Omental fat pad (tissue), 4 donors: ENCODE measurements at places on chromosomes 7 and 10. TPM values are rescaled to one million over a fixed set of nuclear protein-coding genes. Genes with fewer than 3 reads are reported as not detected.

DNA sequence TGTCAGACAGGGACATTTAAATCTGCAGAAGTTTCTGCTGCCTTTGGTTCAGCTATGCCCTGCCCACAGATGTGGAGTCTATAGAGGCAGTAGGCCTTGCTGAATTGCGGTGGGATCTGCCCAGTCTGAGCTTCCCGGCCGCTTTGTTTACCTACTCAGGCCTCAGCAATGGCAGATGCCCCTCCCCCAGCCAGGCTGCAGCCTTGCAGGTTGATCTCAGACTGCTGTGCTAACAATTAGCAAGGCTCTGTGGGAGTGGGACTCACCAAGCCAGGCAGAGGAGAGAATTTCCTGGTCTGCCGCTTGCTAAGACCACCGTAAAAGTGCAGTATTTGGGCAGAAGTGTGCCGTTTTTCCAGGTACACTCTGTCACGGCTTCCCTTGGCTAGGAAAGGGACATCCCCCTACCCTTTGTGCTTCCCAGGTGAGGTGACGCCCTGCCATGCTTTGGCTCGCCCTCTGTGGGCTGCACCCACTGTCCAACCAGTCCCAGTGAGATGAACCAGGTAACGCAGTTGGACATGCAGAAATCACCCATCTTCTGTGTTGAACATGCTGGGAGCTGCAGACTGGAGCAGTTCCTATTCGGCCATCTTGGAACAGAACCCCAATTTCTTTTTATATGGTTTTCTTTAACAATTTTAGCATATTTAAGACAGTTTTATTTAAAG lies 28.4 kb upstream of the VWDE start:
- DNase-seq = no peak

GRCh38 chr10:14296065-14296709 lies 34.5 kb downstream of the FRMD4A start:
- no peak for DNase-seq

DNA sequence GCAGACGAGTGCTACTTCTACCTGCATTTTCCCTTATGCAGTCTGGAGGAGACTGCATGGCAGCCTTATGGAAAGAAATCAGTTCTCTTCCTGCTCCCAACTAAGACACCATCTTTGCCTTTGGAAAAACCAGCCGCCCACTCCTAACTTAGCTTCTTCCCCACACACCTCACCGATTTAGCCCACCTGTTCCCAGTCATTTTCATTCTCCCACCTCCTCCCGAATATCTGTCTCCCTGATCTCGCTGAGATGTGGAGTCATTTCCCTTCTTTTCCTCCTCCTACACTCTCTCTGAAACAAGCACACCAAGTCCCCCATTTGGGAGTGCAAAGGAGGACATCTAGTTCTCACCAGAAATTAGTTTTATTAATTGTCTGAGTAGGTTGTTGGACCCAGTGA lies 35.2 kb upstream of the JCAD start:
- no peak for DNase-seq

- no peak for DNase-seq
Measured at GRCh38 chr7:28183627-28184026, 3.0 kb upstream of the JAZF1 start.

DNA sequence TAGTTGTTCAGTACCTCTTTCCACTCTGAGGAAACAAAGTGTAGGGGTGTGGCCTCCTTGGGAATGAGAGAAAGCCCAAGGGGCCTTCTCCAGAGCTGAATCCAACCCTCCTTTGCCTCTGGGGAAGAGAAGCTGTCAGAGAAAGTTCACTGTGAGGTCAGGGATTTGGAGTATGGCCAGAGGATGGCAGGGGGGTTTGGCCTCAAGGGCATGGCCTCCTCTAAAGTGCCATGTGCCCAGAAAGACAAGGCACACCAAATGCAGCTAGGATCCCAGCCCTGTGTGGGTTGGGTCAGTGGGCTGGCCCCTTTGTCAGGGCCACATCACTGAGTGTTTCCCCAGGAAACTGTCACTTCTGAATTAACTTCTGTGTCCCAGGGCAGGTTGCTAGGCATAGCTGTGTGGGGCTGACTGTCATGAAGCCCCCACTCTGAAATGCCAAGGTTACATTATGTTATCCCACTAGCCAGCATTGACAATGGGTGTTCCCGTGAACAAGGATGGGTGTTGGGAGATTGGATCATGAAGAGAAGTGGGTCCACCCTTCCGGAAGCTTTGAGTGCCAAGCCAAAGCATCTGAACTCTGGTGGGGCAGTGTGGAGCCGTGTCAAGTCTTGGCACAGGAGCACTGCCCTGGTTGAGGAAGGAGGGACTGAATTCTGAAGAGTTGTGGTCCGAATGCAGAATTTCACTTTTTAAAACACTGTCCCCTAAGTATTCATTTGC lies 123.3 kb downstream of the ZMIZ1 start:
- DNase-seq = no peak

Gene GSTO2
- 1.4 TPM for total RNA-seq

Gene TRIM50
- total RNA-seq = not detected
